ENCODE measurements at places on chromosomes 13 and 19.

- no peak for DNase-seq
These were observed 4.8 kb upstream of the C1QTNF9 start for GRCh38 chr13:24304620-24305019.

DNA sequence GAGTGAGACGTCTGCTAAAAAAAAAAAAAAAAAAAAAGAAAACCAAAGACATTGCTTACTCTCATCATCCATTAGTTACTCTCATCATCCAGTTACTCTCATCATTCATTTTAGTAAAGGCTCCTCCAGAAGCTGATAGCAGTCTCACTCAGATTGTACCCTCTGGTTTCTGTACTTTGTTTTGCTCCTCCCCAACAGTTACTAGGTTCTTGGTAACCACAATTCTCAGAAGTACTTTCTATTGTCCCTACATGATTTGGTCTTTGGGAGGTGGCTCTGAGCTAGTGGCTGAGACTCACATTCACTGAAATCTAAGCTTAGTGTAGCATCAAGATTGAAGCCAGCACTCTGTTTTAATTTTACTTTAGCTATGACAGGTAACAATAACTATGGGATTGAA, 14.3 kb downstream of the ERICH4 start:
- no peak for DNase-seq

DNA sequence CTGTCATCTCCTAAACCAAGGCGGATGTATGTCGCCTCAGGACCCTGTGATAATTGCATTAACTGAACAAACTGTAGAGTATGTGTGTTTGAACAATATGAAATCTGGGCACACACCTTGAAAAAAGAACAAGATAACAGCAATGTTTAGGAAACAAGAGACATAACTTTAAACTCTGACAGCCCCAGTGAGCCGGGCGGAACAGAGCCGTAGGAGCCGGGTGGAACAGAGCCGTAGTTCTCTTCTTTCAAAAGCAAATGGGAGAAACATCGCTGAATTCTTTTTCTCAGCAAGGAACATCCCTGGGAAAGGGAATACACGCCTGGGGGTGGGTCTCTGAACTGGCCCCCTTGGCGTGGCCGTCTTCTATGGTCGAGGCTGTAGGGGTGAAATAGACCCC, 31.8 kb upstream of the ZNF675 start:
- DNase-seq = no peak

DNA sequence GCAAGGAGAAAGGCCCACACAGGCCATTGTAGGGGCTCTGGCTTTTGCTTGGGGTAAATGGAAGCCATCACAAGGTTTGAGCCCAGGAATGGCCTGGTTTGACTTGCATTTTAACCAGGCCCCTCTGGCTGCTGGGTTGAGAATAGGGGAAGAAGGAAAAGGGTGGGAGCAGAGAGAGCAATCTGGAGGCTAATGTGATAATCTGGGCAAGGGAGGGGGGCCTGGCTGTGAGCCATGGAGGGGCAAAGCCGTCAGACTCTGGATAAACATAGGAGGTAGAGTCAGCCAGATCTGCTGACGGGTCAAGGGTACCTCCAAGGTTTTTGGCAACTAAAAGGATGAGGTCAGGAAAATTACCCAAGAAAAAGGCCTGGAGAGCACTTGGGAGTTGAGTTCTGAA, 41.6 kb downstream of the RFX2 start:
- no peak for DNase-seq

DNA sequence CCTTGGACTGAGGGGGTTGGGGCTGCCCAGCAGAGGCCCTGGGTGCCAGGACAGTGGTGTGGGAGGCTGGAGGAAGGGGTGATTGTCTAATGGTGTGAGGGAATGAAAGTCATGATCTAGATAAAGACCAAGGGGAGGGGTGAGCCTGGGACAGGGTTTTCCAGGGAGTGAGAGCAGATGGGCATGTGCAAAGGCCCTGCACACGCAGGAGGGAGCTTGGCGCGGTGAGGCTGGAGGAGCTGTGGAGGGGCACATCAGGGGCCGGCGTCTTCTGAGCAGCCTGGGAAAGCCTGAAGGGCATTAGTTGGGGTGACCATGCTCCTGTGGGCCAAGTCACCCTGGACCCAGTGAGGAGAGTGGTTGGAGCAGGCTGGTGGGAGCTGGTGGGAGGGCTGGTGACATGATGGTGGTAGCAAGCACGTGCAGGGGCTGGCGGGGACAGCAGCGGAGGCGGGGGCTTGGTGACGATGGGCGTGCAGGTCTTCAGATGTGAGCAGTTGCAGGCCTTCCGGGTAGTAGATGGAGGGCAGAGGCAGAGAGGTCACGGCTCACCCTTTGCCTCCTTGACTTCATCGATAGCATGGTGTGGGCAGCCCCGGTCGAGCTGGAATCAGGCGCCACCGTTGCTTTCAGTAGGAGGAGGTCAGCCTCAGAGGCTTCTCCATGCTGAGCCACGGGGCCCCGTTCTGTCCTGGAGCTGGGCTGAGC, 20.2 kb upstream of the F2RL3 start:
- DNase-seq = no peak

- DNase-seq = no peak
These were observed 997 bp upstream of the ZNF446 start for GRCh38 chr19:58474997-58475713.

DNA sequence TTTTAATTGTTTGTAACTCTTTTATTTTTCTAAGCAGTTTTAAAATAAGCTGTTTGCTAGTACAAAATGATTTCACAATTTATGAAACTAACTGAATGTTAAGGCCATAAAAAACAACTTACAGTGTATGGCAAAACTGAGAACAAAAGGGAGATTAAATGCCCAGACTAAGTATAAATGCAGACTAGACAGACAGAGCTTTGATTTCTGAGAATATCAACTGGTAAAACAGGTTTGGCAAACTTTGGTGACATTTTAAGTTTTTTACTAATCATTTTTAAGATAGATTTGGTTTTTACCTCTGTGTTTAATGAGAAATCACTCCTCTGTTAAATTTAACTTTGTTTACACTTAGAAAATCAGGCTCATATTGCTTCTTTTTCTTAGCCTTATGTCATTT, 127.5 kb upstream of the KLF5 start:
- DNase-seq = no peak

DNA sequence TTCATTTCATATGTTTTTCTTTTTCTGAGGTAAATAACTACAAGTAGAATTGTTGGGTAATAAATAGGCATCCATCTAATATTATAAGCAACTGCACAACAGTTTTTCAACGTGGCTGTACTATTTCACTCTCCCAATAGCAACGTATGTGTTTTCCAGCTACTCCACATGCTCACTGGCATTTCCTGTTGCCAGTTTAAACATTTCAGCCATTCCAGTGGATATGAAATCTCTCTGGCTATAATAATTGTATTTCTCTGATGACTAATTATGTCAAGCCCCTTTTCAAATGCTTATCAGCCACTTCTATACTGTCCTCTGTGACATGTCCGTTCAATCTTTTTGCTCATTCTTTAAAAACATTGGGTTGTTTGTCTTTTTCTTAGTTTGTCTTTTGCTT, 26.8 kb upstream of the ALOX5AP start:
- DNase-seq = peak; percentile 86

GRCh38 chr19:28426110-28426729, 786.7 kb downstream of the UQCRFS1 start:
- no peak for DNase-seq

DNA sequence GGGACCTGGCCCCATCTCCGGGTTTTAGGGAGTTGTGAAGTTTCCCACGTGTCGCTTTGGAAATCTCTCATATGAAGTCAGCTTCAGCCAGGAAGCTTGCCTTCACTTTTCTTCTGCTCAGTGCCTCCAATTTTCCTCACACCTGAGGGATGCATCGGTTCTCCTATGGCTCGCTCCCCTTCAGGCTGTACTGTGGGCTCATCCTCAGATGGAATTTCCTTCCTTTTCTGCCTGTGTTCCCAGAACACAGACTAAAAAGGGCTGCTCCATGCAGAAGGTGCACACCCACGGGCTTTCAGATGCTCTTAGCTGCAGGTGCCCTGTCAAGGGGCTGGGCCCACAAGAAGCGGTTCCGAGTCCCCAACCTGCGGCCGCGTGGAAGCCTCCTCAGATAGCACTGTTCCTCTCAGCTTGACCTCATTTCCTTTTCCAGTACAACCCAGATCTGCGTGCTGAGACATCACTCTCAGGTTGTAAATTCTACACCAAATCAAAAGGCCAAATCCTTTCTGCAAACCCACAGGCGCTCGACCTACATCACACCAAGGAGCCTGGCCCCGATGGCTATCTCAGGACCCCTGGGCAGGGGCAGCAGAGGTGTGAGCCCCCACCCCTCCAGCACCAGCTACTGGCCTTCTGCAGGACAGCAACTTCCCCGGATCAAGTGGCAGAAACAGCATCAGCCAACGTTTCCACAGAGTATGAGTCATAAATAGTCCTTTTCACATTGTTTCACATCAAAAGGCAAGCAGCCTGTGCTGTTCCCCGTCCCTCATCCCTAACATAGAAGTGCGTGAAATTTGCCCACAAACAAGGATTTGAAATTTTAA, 275.9 kb downstream of the ZNF536 start:
- peak; percentile 19 for DNase-seq

DNA sequence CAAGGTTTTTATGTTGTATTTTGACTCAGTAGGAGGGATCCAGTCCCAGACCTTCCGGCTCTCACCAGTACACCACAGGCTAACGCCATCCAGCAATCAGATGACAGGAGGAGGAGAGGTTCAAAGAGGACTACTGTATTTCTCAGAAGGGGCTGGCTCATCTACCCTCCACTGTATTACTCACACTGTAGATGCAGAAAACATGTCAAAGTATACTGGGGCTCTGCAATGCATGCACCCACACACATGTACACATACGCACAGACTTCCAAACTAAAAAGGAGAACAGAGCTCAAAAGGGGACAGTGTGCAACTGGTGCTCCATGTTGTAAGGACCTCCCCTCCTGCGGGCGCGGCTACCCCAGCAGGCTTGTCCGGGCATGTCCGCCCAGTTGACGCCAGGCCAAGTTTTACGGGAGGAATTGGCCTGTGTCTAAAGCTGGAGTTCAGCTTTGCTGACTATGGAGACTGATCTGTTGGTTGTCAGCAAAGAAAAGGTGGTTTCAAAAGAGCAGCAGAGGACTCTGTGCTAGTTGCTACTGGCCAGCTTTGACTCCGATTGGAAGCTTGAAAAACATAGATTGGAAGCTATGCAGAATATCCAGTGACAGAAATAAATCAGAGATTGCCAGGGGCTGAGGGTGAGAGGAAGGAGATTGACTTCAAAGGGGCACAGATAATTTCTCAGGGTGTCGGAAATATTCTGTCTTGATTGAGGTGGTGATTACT, 314.2 kb downstream of the DLEU7 start:
- peak; percentile 78 for DNase-seq

DNA sequence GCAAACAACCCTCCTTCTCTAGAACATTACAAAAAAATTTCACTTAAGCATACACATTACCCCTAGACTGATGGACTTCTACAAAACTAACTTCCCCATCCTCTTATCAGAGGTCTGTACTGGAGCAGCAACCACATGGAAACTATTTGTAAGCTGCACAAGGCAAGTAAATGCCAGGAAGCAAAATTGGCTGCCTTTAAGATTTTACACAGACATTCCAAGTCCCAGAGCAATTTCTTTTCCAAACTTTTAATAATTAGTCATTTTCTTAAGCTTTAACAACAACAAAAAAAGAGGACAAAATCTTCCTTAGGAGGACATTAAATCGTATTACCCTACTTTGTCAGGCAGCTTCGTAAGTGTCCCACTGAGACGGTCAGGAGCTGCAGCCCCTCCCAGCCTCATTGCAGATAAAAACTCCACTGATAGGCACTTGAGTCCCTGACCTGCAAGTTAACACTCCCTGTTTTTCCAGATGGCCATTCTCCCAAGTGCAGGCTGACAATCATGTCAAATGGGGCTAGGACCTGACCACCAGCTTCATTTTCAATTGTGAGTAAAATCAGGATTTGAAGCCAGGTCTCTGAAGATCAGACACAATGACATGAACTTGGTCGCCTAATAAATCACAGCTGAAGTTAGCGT, 680.1 kb downstream of the DIAPH3 start:
- peak; percentile 6 for DNase-seq

- peak; percentile 47 for DNase-seq
These were observed 599 bp downstream of the ZIC2 start for GRCh38 chr13:99982036-99982730.

DNA sequence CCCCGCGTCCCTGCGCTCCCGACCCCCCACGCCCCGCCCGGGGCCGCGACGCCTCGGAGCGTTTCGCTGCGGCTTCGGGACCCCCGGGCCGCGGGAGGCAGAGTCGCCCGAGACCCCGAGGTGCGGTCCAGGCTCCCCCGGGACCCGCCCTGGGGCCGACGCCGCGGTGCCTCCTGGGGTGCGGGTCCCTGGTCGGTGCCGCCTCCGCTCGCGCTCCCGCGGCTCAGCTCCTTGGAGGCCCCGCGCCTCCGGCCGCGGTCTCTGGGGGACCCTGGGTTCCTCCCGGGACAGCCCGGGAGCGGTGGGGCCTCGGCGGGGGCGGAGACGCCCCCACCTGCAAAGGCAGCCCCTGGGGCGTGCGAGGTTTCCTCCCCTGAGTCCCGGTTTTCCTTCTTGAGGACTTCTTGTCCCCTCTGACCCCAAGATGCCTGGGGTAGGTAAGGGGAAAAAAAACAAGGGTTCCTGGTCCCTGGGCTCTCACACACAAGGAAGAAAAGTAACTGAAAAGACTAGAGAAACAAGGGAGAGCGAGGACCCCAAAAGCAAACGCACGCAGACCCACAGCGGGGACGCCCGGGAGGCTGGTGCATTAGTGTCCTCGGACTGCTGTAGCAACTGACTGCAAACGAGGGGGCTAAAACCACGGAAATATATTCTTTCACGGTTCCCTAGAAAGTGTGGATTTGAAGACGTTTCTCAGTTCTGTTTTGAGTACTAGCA, 740 bp downstream of the ZNF555 start:
- no peak for DNase-seq

DNA sequence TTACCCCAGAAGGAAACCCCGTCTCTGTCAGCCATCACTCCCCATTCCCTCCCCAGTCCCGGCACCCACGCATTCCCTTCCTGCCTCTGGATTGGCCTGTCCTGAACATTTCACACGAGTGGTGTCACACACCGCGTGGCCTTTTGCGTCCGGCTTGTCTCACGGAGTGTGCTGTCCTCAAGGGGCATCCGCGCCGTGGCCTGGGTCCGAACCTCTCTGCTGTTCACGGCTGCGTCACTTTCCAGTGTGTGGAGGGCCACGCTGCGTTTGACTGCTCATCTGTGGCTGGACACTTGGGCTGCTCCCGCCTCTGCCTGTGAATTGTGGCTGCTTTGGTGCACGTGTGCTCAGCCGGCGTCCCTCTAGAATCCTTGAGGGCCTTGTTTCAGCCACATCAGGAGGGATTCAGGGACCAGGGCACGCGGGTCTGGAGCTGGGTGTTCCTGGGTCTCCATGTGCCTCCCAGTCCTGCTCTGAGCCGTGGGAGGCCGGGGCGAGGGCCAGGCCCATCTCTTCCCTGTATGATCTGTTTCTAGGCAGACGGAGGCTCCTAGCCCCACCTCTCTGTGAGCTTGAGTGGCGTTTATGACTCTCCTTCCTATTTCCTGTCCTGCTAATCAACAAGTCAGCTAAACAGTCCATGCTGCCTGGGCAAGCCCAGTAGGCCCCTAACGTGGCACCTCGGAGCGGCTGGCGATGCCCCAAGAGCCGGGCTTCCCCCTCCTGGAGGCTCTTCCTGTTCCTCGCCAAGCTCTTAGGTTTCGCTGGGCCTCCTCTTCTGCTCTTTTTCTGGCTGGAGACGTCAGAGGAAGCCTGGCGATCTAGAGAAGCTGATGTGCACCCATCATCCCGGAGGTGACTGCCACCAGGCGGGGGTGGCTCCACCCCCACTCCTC, 8.1 kb downstream of the STK11 start:
- peak; percentile 51 for DNase-seq

Data from fibroblast of skin of back (primary cell).